ENCODE measurements at places on chromosomes 3 and 15. TPM values are rescaled to one million over a fixed set of nuclear protein-coding genes. Genes with fewer than 3 reads are reported as not detected.

FBN1 gene
- total RNA-seq: 0.13 TPM

PLA1A gene
- total RNA-seq: 0.16 TPM

- peak; percentile 16 for DNase-seq
These were observed 21.8 kb downstream of the MGLL start for GRCh38 chr3:127800508-127800907.

DNA sequence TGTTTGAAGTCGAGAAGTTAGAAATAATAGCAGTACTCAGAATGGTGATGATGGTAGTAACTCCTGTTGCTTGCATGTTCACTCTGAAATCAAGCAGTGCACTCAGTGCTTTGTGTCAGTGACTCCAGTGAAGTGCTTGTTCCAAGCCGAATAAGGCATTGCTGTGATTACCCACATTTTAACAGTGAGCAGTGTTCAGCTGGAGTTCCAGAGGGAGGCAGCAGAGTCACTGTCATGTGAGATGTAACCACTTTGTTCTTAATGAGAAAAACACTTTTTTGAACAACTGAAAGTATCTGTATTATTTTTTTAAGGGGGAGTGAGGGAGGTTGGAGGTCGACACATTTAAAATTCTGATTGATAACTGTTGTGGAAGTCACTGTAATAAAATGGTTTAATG lies 3.7 kb downstream of the MDFIC2 start:
- no peak for DNase-seq

DNA sequence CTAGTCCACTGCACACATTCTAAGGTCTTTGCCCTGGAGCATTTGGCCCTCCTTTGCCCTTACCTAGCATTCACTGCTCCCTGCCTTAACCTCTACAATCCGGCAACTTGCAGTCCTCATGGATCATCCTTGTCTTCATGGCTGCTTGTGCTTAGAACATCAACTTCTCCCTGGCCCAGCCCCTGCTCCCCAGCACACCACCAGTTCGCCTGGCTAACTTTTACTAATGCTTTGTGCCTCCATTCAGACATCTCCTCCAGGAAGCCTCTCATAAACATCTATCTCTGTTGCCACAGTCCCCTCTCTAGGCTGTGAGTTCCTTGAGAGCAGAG lies 57.1 kb downstream of the AAGAB start:
- no peak for DNase-seq

- DNase-seq: no peak
These were observed 437.0 kb upstream of the PPP2R3A start for GRCh38 chr3:135528413-135529015.

DNA sequence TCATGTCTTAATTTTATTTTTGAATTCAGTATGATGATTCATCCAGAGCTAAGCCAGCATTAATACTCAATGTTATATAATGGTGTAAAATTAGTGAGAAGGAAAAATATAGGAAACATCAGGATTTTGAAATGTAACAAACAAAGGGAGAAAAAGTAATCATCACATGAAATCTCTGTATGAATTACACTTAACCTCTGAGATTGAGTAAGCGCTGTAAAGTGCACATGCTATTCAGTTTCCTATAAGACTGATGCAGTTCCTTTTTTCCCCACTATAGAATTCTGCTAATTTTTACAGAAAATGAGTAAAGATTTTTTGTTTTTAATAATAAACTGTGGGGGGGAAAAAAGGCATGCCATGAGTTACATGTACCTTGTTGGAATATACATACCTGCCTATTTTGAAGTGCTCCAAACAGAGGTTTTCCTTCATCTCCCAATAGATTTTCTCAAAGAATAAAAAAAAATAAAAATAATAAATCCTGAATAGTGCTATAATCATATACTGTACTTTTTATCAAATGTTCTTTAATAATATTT lies 64.0 kb upstream of the TTBK2 start:
- no peak for DNase-seq

Measured in CD8-positive, alpha-beta memory T cell (primary cell).